Fibroblast of skin of right quadriceps (primary cell): ENCODE measurements at places on chromosomes 7 and 10.

DNA sequence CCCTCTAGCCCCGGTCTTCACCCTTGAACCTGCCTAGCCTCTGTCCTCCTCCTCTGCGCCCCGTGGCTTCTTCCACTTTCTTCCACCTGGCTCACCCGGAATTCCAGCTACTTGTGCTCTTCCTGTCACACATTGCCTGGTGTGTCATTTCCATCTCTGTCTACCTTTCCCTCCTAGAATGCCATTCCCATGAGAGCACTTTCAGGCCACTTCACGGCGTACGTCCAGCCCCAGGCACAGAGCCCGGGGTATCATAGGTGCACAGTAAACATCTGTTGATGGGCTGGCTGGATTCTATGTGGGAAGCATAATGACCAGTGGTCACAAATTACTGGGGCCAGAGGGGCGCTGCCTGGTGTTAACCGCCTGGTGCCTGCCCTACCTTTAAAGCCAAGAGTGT is 161.3 kb downstream of the CUX1 start:
- DNase-seq: no peak

DNA sequence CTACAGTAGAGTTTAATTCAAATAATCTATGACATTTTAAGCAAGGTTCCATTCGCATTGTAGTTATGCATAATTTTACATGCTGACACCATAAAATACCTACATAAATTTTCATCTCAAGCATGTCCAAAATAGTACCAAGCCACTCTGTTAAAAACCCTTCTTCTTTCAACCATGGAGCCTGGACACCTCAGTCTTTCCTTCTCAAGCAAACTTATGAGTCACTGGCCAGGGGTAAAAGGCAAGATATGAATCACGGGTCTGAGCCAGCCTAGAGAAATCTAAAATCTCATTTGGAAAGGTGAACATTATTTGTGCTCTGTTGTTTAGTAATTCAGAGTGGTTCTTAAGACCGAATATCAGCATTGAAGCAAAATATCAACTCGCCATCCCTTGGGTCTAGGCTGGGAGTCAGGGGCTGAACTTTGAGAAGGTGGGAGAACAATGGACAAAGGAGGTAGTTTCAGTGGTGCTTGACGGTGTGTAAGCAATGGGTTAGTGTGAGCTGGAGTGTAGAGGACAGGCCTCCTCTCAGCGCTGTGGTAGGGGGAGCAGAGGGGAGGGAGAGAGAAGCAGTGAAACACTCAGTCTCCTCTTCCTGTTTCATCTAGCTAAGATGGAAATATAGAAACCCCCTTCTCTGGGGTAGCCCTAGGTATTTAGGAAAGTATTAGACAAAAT is 19.1 kb upstream of the GPAM start:
- peak; percentile 75 for DNase-seq

GRCh38 chr7:118861581-118861980 is 637.1 kb downstream of the ANKRD7 start:
- DNase-seq: no peak

- DNase-seq: no peak
Measured at GRCh38 chr7:21867816-21868575, 77.7 kb downstream of the CDCA7L start.

- no peak for DNase-seq
Measured at GRCh38 chr10:131640045-131640644, 260.7 kb upstream of the PPP2R2D start.

GRCh38 chr10:30821994-30822692 is 192.6 kb upstream of the LYZL2 start:
- no peak for DNase-seq

DNA sequence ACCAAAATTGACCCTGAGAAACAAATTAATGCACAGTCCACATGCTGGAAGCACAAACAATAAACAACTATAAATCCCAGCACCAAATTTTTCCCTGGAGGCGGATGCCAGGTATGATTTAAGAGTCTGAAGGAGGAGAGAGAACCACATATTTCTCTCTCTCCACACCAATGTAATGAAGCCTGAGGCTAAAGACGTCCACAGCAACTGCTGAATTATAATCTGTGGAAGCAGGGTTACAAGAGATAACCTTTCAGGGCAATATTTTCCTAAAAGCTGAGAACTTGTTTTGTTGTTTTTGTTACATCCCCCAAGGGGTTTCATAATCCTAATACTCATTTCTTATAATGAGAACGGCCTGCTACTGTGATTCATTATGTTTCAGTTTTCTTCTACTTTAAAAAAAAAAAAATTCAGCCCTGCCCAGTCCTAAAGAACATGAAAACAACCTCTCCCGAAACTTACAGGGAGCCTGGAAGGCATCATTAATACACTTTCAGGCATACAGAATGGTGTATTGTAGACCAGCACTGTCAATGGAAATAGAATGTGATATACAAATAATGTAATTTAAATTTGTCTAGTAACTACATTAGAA is 48.5 kb upstream of the ABLIM1 start:
- DNase-seq: no peak

GRCh38 chr7:70694971-70695794 is 436.8 kb upstream of the GALNT17 start:
- DNase-seq: no peak

DNA sequence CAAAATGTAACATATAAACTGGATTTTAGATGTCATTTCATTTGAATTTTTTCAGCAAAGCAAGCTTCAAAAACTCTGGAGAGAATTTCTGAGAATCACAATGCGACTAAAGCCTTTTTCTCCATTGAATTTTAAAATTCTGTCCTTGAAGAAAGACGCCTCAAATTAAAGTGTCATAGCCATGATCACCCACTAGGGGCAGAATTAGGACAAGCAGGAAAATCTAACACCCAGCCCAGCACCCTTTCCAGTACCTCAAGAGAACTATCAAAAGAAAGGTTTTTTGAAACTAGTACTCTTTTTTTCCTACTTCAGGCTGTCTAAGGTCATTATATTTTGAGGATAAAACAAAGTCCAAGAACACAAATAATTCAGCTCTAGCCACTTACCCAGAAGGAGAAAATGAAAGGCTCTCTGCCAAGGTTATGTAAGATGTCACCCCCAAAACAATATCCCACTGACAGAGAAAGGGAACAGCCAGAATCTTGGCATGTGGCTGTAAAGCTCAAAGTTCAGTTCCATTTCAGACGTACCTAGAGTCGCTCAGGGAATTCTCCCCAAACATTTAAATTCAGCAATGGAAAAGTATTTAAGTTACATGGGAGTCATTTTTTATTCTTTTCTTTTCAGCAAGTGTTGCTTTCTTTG is 299.4 kb downstream of the SNX13 start:
- DNase-seq: peak; percentile 24

- peak; percentile 55 for DNase-seq
Measured at GRCh38 chr7:91089382-91089963, 174.8 kb upstream of the FZD1 start.

GRCh38 chr7:105304040-105304895 is 84.5 kb downstream of the SRPK2 start:
- DNase-seq: peak; percentile 41

GRCh38 chr10:131732631-131733127 is 168.1 kb upstream of the PPP2R2D start:
- DNase-seq: no peak

GRCh38 chr10:104350127-104350635 is 3.5 kb upstream of the CFAP58 start:
- peak; percentile 77 for DNase-seq

DNA sequence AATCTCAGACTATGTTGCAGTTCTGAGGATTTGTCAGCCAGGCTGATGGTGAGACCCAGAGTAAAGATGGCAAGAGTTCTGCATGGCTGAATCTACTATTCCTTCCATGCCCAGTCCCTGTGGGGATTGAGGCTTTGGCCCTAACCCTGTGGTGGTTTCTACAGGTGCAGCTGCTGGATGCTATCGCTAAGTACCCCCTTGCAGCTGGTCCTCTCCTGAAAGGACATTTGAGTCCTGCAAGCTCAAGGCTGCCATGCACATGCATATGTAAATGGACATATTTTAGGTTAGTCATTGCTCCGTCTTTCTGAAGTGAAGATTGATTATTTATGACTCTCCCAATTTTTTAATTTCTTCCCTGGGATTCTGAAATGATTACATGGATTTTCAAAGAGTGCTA is 1122.2 kb upstream of the CELF2 start:
- no peak for DNase-seq

DNA sequence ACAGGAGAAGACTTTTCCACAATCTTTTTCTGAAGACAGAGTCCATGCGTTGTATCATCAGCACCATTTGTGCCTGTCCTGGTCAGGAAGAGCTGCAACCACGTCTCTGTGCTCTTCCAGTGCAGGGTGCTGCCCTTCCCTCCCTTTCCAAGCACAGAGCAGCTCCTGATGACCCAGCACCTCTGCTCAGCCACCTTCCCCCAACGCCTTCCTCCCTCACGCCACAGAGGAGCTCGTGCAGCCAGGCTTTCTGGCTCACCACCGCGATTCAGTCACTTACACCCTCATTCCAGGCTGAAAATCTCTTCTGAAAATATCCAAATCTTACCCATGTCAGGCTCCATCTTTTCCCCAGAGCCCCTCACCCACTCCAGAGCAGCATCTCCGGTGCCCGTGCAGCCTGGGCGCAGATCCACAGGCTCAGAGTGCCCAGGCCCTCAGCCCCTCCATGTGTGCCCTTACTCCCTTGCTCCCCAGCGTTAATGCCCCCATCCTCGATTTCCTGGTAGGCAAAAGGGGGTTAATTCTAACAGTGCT is 181.5 kb downstream of the DIP2C start:
- DNase-seq: no peak

- DNase-seq: peak; percentile 87
Measured at GRCh38 chr7:32891043-32891799, at the start of gene KBTBD2. Gene KBTBD2, minus strand, starts transcription at chr7:32891760. Its CDS starts 12,156 bp downstream, at chr7:32879604.

DNA sequence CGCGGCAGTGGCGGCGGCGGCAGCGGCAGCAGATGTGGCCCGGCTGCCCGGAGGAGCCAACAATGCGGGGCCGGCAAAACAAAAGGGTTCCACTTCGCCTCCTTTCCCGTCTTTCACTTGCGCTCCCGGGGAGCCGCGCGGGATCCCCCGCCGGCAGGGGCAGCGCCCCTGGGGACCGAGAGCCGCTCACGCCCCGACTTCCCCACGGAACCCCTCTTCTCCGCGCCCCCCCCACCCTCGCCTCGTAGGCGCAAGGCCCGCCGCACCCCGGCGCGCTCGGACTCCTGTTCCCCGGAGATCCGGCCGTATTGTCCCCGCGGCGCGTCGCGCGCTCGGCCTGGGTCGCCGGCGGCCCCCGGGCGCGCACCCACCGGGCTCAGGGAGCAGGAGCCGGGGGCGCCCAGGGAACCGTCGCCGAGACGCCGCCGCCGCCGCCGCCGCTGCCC is 854 bp downstream of the CTBP2 start:
- DNase-seq: no peak

DNA sequence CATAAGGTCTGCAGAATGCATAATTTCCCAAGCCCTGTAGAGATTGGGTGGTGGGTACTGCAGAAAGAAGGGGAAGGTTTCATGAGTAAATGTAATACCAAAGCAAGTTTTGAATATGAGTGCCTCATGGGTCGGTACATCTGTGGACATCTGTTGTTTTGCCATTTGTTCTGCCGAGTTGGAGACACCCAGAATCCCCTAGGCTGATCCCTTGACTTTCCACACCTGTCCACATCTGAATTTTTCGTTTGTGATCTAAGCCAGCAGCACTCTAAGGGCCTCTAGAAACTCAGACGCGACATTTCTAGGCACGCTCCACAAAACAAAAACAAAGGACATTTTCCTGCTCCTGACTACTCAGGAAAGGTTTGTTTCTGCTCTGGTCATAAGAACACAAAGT is 11.7 kb upstream of the SLF2 start:
- DNase-seq: no peak

GRCh38 chr10:18204039-18204835 is 64.0 kb downstream of the CACNB2 start:
- no peak for DNase-seq

DNA sequence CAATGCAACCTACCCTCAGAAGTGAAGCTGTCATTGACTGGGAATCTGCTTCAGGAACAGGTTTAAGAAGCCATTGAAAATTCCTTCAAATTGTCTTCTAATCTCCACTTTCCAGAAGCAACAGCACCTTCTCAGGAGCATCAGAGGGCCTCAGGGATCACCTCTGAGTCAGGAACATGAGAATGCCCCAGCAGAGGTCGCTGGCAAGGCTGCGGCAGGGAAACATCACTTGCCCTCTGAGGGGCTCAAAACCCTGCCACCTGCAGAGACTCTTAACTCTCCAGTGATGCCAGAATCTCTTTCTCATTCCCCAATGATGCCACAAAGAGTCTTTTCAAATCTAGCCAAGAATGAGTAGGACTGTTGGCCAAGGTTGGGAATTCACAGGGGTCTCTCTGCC is 5.9 kb upstream of the MAPK8 start:
- no peak for DNase-seq

DNA sequence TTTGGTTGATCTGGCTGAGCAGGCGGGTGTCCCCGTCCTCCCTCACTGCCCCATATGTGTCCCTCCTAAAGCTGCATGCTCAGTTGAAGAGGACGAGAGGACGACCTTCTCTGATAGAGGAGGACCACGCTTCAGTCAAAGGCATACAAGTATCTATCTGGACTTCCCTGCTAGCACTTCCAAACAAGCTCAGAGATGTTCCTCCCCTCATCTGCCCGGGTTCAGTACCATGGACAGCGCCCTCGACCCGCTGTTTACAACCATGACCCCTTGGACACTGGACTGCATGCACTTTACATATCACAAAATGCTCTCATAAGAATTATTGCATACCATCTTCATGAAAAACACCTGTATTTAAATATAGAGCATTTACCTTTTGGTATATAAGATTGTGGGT is 26.9 kb upstream of the TRIM56 start:
- peak; percentile 21 for DNase-seq

DNA sequence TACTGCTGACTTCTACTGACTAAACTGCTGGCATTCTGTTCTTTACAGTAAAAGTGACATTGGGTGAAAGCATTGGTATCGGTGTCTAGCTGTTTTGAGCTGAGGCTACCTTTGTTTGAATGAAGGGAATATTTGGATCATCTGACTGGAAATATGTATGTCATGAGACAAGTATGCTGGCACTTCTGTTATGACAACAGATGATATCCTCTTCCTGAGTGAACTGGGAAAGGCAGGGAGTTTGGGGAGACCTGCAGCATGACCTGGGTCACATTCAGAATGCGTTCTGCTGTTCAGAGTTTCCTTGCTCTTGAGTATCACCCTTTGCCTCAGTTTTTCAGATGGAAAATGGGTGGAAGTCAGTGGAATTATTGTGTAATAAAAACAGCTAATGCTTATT is 81.8 kb downstream of the PLCE1 start:
- no peak for DNase-seq

DNA sequence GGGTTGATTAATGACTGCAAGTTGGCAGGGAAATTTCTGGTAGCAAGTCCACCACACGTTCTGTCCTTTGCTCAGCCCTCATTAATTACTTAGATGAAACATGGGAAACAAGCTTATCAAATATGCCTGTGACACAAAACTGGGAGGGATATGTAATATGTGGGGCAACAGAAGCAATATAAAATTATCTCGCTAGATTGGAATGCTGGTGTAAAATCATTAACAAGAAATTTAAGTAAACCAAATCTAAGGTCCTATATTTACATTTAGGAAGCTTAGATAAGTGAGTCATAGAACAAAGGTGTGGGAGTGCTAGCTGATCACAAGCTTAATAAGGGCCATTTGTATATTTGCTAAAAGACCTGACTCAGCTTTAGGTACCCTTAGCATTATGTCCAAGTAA is 23.5 kb downstream of the TRPV5 start:
- no peak for DNase-seq
